Stimulated activated CD4-positive, alpha-beta T cell treated with anti-CD3 and anti-CD28 coated beads, Interleukin-2, amount 100 ng/mL, for 24 hours (primary cell): ENCODE measurements at places on chromosomes 6 and 20.

- DNase-seq: no peak
Measured at GRCh38 chr6:123742626-123743025, 61.0 kb upstream of the NKAIN2 start.

GRCh38 chr20:57178582-57179111, 87.8 kb downstream of the BMP7 start:
- no peak for DNase-seq

DNA sequence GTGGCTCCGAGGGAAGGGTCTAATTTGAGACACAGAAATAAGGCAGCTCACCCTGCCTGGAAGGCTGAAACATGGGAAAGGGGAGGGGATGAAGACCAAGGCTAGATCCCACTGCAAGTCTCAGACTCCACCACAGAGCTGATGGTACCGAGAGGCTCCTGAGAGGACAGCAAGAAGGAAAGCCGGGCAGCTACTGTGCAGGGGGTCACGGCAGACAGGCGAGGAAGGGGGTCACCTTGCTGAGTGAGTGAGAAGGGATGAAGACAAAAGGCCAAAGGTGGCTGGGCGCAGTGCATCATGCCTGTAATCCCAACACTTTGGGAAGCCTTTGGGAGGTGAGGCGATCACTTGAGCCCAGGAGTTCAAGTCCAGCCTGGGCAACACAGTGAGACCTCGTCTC, 100.7 kb downstream of the ATP9A start:
- DNase-seq: no peak

GRCh38 chr6:112193117-112193516, 61.2 kb downstream of the LAMA4 start:
- no peak for DNase-seq

GRCh38 chr6:157651731-157652490, 171.1 kb upstream of the SNX9 start:
- no peak for DNase-seq

- DNase-seq: no peak
Measured at GRCh38 chr6:67916399-67916798, 718.7 kb upstream of the ADGRB3 start.

DNA sequence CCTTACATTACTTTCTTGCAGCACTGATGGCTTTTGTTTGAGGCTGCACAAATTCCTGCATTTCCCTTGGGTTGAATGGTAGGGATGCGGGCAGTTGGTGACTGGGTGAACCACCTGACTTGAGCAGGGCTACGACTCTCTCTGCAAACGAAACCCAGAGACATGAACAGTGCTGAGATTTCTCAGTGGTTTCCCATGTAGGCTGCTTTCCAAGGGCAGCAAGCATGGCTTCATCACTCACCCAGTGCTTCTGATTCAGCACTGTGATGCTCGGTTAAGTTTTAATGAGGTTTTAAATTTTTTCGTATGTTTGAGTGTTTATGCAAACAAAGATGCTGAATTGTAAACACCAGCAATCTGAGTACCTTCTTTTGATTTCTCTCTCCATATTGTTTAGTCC, 127.2 kb downstream of the MTHFD1L start:
- no peak for DNase-seq

DNA sequence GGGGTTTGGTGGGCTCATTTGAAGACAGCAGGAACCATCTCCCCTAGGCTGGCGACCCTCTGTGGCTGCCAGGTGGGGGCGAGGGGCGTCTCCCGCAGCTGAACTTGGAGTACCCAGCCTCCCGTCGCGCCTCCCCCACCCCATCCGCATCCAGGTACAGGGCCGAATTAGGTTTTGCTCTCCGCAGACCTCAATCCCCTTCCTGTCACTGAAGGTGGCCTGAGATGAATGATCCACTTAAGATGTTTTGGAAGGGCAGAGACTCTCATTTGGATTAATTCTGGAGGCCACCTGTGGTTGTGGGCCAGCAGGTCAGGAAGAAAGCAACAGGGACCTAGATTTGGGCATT, 493 bp downstream of the CD83 start:
- no peak for DNase-seq

GRCh38 chr6:127094791-127095190, 23.7 kb upstream of the RSPO3 start:
- DNase-seq: no peak

DNA sequence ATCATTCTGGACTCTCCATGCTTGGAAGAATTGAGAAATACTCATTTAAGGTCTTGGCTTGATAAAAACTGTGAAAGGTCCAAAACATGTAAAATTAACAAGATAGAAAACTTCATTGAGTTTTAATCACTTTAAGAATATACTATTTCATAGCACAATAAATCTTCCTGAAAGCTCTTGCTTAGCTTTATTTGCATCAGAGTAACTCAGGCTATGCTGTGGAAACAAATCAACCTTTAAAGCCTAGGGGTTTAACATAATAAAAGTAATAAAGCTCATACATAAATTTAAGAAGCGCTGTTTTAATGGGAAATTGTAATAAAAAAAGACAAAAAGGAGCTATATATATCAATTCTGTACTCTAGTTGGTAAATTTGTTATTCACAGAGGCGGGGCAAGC, 77.2 kb upstream of the PTCHD4 start:
- no peak for DNase-seq

GRCh38 chr6:117463762-117464665, 18.5 kb upstream of the DCBLD1 start:
- DNase-seq: no peak
